Aorta (tissue), 5 donors: ENCODE measurements at places on chromosomes 6 and 20. TPM values are rescaled to one million over a fixed set of nuclear protein-coding genes. Genes with fewer than 3 reads are reported as not detected.

- no peaks in the 10 kb centered on the region for H3K27me3 ChIP-seq
- H3K4me1 ChIP-seq = no peaks in the 10 kb centered on the region
- no peaks in the 10 kb centered on the region for H3K36me3 ChIP-seq
- no peak overlapping the region for H3K27ac ChIP-seq
Measured at GRCh38 chr6:79463621-79464050, 73.6 kb downstream of the LCA5 start.

The ZSCAN31 gene
- total RNA-seq = 8.3 TPM

The SMLR1 gene
- total RNA-seq = not detected

The CLIC5 gene
- 3.7 TPM for total RNA-seq

The LHFPL5 gene
- total RNA-seq = not detected

The PM20D2 gene
- total RNA-seq = 22.7 TPM

GRCh38 chr6:116450769-116451740, 10.1 kb upstream of the CALHM6 start:
- H3K27ac ChIP-seq = no peak overlapping the region
- no peak for DNase-seq
- no peak overlapping the region for H3K4me3 ChIP-seq
- H3K36me3 ChIP-seq = no peaks in the 10 kb centered on the region

The ANGPT4 gene
- 0.33 TPM for total RNA-seq

The TMEM74B gene
- 0.71 TPM for total RNA-seq

The TMEM244 gene
- total RNA-seq = not detected

GRCh38 chr6:52390361-52390727, 28.4 kb downstream of the PAQR8 start:
- H3K27ac ChIP-seq = no peak overlapping the region
- H3K36me3 ChIP-seq = no peaks in the 10 kb centered on the region
- no peak overlapping the region for H3K4me3 ChIP-seq
- no peaks in the 10 kb centered on the region for H3K27me3 ChIP-seq

The EEF1A2 gene
- total RNA-seq = 0.88 TPM

- no peak overlapping the region for H3K27ac ChIP-seq
- no peaks in the 10 kb centered on the region for H3K27me3 ChIP-seq
- DNase-seq = no peak
- peaks cover 20% of the 10 kb centered on the region for H3K36me3 ChIP-seq
- no peak overlapping the region for H3K4me3 ChIP-seq
- no peaks in the 10 kb centered on the region for H3K4me1 ChIP-seq
Measured at GRCh38 chr20:49540687-49541435, 27.1 kb downstream of the PTGIS start.

The KCNK15 gene
- total RNA-seq = 5.0 TPM

DNA sequence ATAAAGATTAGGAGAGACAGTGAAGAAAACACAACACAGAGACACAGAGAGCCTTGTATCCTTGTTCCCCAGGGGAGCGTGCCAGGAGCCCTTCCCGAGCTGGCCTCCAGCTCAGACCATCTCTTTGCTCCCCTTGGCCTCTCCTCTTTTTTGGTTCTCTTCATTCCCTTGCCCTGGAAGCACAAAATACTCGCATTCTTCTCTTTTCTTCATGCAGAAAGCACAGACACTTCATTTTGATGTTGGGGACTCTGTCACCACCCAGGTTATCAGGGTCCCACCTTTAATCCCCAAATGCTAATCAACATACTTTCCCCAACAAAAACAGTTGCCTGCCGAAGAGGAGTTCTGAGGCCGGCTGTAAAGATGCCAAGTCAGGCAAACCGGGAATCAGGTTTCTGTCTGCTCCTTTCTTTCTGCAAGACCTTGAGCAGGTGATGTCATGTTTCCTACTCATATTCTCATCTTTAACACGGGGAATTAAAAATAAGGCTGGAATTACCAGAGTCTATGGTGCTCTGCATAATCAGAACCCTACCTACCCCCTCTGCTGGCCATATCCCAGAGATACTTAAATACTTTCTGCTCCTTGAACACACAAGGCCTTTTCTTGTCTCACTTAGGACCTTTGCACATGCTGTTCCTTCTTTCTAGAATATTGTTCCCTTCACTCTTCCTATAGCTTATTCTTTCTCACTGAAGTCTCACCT, 21.7 kb downstream of the TGM6 start:
- H3K36me3 ChIP-seq = no peaks in the 10 kb centered on the region
- DNase-seq = no peak
- no peak overlapping the region for H3K4me3 ChIP-seq

- no peak overlapping the region for H3K4me3 ChIP-seq
- no peak for DNase-seq
Measured at GRCh38 chr6:79635232-79635543, 4.1 kb downstream of the SH3BGRL2 start.

The CLPSL1 gene
- total RNA-seq = not detected

GRCh38 chr20:42553374-42553773, 636.3 kb downstream of the PTPRT start:
- H3K4me1 ChIP-seq = no peaks in the 10 kb centered on the region
- no peaks in the 10 kb centered on the region for H3K36me3 ChIP-seq
- no peak overlapping the region for H3K27ac ChIP-seq
- H3K27me3 ChIP-seq = no peaks in the 10 kb centered on the region

The MLN gene
- total RNA-seq = not detected

The BMP2 gene
- total RNA-seq = 3.5 TPM

DNA sequence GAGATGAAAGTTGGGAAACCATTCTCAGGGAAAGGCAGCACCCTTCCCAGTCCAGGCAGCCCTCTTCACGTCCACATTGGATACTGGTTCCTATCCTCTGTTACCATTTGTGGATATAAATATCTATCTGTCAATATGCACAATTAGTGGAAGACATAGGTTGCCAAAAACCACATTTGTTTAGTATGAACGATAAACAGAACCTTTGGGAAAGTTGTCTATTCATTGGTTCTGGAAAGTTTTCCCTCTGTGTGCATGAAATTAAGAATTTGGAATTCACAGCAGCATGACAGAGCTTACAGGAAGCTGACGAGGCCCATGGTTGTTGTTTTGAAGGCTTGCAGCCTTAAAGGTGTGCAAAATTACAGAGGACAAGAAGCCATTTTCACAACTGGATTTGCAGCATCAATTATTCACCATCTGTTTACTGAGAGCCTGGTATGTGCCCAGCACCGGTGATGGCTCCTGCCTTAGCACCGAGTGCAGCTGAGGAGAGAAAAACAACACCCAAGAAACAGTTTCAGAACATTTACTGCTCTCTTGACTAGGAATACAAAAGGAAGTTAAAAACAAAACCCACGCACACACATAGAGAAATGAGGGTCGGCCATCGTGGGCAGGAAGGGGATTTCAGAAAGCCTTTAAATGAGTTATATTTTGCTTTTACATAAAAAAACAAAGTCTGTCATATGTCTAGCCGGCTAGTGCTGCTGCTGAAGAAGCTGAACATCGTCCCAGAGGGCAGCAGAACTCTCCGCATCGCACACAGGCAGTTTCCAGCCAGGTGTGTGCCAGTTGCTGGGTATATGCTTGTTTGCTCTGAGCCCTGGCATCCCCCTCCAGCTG, 319.6 kb downstream of the FARS2 start:
- H3K4me1 ChIP-seq = no peaks in the 10 kb centered on the region
- no peak overlapping the region for H3K4me3 ChIP-seq
- H3K36me3 ChIP-seq = no peaks in the 10 kb centered on the region
- no peak for DNase-seq

- H3K27ac ChIP-seq = no peak overlapping the region
- H3K27me3 ChIP-seq = no peaks in the 10 kb centered on the region
- no peaks in the 10 kb centered on the region for H3K4me1 ChIP-seq
- H3K36me3 ChIP-seq = no peaks in the 10 kb centered on the region
Measured at GRCh38 chr6:54284161-54284860, 23.9 kb upstream of the TINAG start.

- no peaks in the 10 kb centered on the region for H3K4me1 ChIP-seq
- H3K36me3 ChIP-seq = no peaks in the 10 kb centered on the region
- H3K27ac ChIP-seq = no peak overlapping the region
Measured at GRCh38 chr6:40714576-40715564, 127.7 kb upstream of the LRFN2 start.

GRCh38 chr6:119891206-119891605, 541.6 kb upstream of the MAN1A1 start:
- H3K4me1 ChIP-seq = no peaks in the 10 kb centered on the region
- no peaks in the 10 kb centered on the region for H3K36me3 ChIP-seq
- no peak for DNase-seq
- H3K27me3 ChIP-seq = no peaks in the 10 kb centered on the region
- no peak overlapping the region for H3K27ac ChIP-seq
- H3K4me3 ChIP-seq = no peak overlapping the region

GRCh38 chr6:105519954-105520353, 117.1 kb upstream of the PREP start:
- no peaks in the 10 kb centered on the region for H3K4me1 ChIP-seq
- H3K27ac ChIP-seq = no peak overlapping the region
- no peak overlapping the region for H3K4me3 ChIP-seq
- H3K27me3 ChIP-seq = no peaks in the 10 kb centered on the region
- no peaks in the 10 kb centered on the region for H3K36me3 ChIP-seq

The MACROD2 gene
- total RNA-seq = 11.2 TPM

- no peaks in the 10 kb centered on the region for H3K36me3 ChIP-seq
- H3K27ac ChIP-seq = no peak overlapping the region
Measured at GRCh38 chr6:84645563-84646266, 118.7 kb downstream of the TBX18 start.

- no peaks in the 10 kb centered on the region for H3K4me1 ChIP-seq
- H3K27me3 ChIP-seq = no peaks in the 10 kb centered on the region
- no peaks in the 10 kb centered on the region for H3K36me3 ChIP-seq
- H3K4me3 ChIP-seq = peak overlapping the region; percentile 49
- no peak overlapping the region for H3K27ac ChIP-seq
Measured at GRCh38 chr20:2872459-2873009, 747 bp upstream of the PTPRA start.

DNA sequence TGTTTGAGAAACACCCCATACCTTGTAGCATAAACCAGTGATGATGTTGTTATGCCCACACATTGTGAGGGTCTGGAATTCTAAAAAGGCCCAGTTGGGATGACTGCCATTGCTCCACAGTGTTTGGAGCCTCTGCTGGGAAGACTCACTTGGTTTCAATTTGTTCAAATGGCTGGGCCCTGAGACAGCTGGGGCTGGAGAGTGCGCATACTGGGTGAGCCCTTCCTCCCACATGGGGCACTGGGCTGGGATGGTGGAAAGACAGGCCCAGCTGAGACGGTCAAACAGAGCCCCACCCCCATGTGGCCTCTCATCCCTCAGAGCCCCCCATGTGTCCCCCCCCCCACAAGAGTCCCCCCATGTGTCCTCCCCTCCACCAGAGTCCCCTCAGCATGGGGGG, 20.3 kb upstream of the RNASET2 start:
- DNase-seq = no peak
- H3K36me3 ChIP-seq = no peaks in the 10 kb centered on the region
- H3K4me1 ChIP-seq = no peaks in the 10 kb centered on the region
- H3K4me3 ChIP-seq = no peak overlapping the region
- H3K27ac ChIP-seq = no peak overlapping the region

- DNase-seq = no peak
- no peaks in the 10 kb centered on the region for H3K36me3 ChIP-seq
- H3K27me3 ChIP-seq = no peaks in the 10 kb centered on the region
- no peak overlapping the region for H3K27ac ChIP-seq
Measured at GRCh38 chr6:65448866-65449265, 258.2 kb downstream of the EYS start.

GRCh38 chr6:109055771-109056235, 38.8 kb downstream of the SESN1 start:
- peaks cover 8% of the 10 kb centered on the region for H3K4me1 ChIP-seq
- DNase-seq = no peak
- no peaks in the 10 kb centered on the region for H3K36me3 ChIP-seq
- H3K27me3 ChIP-seq = no peaks in the 10 kb centered on the region

- H3K27ac ChIP-seq = no peak overlapping the region
- no peaks in the 10 kb centered on the region for H3K36me3 ChIP-seq
- H3K4me3 ChIP-seq = no peak overlapping the region
Measured at GRCh38 chr6:105832313-105832761, 253.8 kb upstream of the PRDM1 start.

DNA sequence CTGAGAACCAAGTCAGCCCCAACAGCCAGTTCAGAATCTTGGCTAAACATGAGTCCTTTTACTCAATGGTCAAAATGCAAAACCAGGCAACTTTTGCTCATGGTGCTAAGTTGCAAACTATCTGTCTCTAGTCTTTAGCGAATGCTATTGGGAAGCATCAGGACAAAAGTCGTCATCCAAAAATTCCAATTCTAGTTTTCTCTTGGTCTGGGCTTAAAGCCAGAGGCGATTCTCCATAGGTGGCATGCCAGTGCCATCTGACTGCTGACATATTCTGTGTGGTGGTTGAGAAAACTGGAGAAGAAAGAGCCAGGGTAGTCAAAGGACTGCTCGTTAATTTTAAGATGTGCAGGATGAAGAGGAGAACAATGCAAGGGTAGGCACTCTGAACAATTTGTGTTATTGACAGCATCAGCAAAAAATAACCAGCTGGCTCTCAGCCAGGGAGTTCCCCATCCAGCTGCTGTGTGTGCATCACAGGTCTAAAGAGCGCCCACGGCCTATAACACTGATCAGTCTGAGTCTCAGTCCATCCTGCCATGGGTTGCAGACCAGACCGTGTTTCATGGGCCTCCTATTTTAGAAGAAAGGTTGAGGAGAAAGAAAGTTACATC, 313.6 kb downstream of the ALDH8A1 start:
- peak; percentile 48 for DNase-seq
- H3K4me3 ChIP-seq = no peak overlapping the region
- no peak overlapping the region for H3K27ac ChIP-seq
- H3K27me3 ChIP-seq = no peaks in the 10 kb centered on the region
- H3K4me1 ChIP-seq = peaks cover 2% of the 10 kb centered on the region

GRCh38 chr6:107737397-107737793, 86.7 kb downstream of the SCML4 start:
- no peak overlapping the region for H3K4me3 ChIP-seq
- no peak for DNase-seq
- H3K27ac ChIP-seq = no peak overlapping the region

GRCh38 chr6:74199215-74199915, 503.4 kb downstream of the CD109 start:
- H3K4me3 ChIP-seq = no peak overlapping the region
- no peak overlapping the region for H3K27ac ChIP-seq
- no peaks in the 10 kb centered on the region for H3K27me3 ChIP-seq
- no peaks in the 10 kb centered on the region for H3K4me1 ChIP-seq

The C4A gene
- 146 TPM for total RNA-seq

DNA sequence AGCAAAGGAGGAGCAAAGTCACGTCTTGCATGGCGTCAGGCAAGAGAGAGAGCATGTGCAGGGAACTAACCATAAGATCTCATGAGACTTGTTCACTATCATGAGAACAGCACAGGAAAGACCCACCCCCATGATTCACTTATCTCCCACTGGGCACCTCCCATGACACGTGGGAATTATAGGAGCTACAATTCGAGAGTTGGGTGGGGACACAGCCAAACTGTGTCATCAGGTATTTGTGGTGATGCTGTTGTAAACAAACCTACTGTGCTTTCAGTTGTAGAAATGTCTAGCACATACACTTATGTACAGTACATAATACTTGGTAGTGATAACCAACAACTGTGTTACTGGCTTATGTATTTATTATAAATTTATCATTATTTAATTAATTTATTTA, 128.3 kb downstream of the UTRN start:
- H3K27me3 ChIP-seq = no peaks in the 10 kb centered on the region
- no peaks in the 10 kb centered on the region for H3K36me3 ChIP-seq
- DNase-seq = no peak
- no peaks in the 10 kb centered on the region for H3K4me1 ChIP-seq
- no peak overlapping the region for H3K27ac ChIP-seq
- no peak overlapping the region for H3K4me3 ChIP-seq

The IP6K3 gene
- 1.0 TPM for total RNA-seq

The OTOR gene
- not detected for total RNA-seq

- no peaks in the 10 kb centered on the region for H3K27me3 ChIP-seq
- H3K4me1 ChIP-seq = no peaks in the 10 kb centered on the region
Measured at GRCh38 chr6:102197211-102197610, 803.7 kb downstream of the GRIK2 start.

The RNF182 gene
- total RNA-seq = 0.60 TPM

The GPR31 gene
- total RNA-seq = not detected
